ENCODE measurements at places on chromosomes 4 and X.

DNA sequence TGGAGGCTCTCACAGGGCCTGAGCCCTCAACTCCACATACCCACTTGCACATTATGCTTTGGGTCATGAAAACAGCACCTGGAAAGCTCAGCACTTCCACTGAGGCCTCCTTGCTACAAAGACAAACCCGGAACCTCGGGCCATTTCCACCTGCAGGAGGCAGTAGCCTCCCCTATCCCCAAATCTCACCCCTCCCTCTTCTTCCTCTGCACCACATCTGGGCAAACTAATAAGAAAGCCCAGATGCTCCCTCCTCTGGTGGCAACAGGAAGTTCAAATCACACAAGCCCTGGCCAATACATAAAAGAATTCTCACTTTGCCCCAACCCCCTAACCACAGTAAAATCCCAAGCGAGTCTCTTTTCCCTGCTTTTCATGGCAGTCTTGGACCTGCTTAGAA, 136.4 kb downstream of the MAPK10 start:
- peak; percentile 52 for DNase-seq

GRCh38 chr4:11496351-11496829, 67.7 kb upstream of the HS3ST1 start:
- DNase-seq, result no peak

DNA sequence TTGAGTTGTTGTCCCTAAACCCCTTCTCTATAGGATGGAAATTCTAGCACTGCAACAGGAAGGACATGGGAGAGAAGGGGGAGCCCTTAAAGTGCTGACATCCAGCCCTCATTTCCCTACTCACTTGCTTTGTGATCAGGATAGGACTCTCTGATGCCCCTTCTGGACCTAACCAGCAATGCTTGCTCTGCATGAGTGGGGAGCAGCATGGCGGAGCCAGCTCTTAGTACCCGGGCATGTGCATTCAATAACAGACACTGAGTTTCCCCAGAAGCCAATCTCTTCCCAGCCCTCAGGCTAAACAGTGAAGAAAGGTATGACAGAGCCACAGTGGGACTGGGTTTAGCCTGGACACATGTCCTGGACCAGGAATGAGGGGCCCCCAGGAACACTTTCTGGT, 14.0 kb downstream of the SOD3 start:
- DNase-seq, result peak; percentile 20

GRCh38 chr4:132276989-132277388, 872.1 kb upstream of the PCDH10 start:
- no peak for DNase-seq

DNA sequence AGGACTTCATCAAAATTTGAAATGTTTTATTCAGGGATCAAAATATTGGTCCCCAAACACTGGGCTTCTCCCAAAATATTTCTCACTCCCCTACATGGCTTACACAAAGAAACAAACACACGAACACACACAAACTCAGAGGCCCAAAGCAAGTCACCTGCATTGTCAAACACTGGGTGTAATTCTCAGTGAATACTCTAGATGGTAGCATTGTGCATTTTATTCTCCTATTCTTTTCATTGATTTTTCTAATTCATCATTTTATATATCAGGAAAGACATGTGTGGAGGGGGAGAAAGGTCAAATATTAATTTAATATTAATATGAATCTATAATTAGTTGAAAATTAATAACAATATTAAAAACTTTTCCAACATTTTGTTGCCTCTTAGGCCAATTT, 72.3 kb upstream of the TNMD start:
- DNase-seq, result peak; percentile 26

GRCh38 chrX:71541210-71542022, 8.5 kb downstream of the OGT start:
- DNase-seq, result no peak

Measured in hematopoietic multipotent progenitor cell treated with erythropoietin and hydrocortisone succinate and interleukin-3 and kit ligand, for 6 days (in vitro differentiated cells).